Activated naive CD8-positive, alpha-beta T cell treated with anti-CD3 and anti-CD28 coated beads, Interleukin-2, amount 10 ng/mL, durations not matched to agents 7 days and 5 days (primary cell): ENCODE measurements at places on chromosomes 7 and 10.

GRCh38 chr10:77348751-77349150 lies 288.9 kb downstream of the KCNMA1 start:
- DNase-seq, result no peak

DNA sequence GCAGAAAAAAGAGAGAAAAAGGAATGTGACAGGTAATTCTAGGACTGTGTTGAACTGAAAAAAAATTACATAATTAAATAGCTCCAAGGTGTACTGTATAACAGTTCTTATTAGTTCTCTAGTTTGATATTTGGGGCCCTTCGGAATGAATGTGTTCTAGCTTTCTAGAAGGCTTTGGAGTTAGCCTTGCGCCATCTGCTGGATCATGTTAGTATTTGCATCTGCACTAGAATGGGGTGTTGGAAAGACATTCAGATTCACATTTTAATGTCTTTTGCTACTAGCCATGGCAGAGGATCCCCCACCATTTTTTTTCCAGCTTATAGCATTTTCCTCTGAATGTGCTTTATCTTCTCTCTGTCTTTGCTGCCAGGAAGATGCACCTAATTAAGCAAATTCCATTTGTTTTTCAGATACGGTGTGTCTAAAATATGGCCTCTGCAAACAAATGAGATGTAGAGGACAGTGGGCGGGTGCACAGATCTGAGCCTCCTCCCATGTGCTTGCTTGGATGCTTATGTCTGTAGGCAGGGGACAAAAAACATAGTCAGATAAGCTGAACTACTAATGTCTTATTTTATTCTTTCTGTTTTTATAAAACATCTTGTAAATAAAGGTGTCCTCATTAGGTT lies 238.5 kb downstream of the PHF14 start:
- no peak for DNase-seq

DNA sequence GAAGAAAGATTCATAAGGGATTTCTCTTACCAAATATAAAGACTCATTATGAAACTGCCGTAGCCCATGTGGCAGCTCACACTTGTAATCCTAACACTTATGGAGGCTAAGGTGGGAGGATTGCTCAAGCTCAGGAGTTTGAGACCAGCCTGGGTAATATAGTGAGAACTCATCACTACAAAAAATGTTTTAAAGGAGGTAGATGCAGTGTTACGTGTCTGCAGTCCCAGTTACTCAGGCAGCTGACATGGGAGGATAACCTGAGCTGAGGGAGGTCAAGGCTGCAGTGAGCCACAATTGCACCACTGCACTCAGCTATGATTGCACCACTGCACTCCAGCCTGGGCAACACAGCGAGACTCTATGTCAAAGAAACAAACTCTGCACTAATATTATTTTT lies 18.1 kb upstream of the DNA2 start:
- DNase-seq, result no peak

DNA sequence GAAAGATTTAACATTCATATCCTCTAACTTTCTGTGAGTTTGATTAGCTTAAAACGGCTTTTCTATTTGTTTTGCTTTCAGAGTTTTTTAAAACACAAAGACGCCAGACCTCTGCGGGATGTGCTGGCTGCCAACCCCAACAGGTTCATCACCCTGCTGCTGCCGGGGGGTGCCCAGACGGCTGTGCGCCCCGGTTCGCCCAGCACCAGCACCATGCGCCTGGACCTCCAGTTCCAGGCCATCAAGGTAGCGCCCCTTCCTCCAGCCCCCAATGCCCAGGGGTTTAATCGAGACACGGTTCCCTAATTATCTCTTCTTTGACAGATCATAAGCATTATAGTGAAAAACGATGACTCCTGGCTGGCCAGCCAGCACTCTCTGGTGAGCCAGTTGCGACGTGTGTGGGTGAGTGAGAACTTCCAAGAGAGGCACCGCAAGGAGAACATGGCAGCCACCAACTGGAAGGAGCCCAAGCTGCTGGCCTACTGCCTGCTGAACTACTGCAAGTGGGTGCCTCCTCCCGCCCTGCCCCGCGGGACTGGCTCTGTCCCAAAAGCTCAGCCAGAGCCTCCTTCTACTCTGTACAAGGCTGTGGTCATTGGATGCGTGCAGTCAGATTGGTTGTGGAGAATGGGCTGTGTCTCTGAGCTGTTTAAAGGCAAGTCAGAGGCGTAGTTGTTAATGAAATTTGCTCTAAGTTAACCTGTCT lies 71.2 kb downstream of the TRRAP start:
- no peak for DNase-seq

DNA sequence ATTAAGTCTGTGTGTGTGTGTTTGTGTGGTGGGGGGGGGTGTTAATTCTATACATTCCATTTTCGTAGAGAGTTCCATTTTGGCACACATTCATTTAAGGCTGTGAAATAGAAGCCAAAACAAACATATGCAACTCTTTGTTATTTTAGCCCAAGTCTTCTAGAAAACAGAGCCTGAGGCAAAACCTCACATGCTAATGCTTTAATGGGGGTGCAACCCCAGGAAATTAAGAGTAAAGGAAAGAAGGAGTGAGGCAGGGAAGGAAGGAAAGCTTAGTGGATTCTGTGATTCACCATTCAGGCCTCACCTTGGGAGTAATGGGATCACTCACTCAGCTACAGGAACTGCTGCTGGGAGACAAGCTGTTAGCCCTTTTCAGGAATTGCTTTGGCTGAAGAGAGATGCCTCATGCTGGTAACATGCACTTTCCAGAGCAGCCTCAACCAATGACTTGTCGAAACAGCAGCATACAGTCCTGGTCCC lies 73.0 kb upstream of the CTTNBP2 start:
- no peak for DNase-seq

DNA sequence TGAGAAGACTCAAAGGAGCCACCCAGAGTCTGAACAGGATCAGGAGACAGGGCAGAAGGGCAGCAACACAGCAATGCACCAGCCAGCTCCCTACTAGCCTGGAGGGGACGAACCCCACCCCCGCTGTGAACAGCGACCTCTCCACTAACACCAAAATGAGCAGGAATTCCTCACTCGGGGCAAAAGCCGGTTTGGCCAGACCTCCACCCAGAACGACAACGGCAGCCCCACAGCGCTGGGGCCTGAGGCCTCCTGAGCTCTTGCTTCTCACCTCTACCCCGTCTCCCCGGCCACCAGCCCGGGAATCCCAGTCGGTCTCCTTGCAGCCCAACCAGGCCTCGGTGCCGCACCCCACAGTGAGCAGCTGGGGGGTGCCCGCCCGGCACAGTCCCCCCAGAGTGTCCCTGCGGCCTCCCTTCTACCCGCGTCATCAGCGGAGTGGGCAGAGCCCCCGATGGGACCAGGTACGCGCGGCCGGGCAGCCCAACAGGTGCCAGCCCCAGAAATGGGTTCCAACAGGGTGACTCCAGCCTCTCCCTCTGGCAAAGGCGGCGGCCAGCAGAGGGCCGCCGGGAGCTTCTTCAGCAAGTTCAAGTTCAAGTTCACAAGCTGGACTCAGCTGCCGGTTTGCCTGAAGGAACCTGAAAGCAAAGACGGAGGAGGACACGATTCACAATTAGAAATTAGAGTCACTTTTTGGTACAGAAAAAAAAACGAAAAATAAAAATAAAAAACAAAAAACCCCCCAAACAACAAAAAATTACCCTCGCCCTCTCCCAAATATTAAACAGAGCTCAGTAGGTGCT lies 129.0 kb downstream of the MARCHF5 start:
- DNase-seq, result no peak

DNA sequence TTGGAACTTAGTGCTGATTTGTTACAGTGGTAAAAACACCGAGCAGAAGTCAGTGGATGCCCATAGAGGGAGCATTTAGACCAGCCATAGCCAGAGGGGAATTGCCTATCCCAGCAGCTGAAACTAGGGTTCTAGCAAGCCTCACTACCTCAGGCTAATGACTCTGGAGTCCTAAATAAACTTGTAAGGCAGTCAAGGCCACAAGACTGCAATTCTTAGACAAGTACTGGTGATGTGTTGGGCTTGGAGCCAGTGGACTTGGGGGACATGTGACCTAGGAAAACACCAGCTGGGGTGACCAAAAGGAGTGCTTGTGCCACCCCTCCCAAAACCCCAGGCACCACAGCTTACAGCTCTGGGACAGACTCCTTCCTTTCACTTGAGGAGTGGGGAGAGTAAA lies 209.0 kb downstream of the MAGI2 start:
- DNase-seq, result no peak

GRCh38 chr7:84455788-84456187 lies 261.2 kb upstream of the SEMA3A start:
- no peak for DNase-seq

GRCh38 chr7:30470771-30471170 lies 7.8 kb downstream of the NOD1 start:
- no peak for DNase-seq

DNA sequence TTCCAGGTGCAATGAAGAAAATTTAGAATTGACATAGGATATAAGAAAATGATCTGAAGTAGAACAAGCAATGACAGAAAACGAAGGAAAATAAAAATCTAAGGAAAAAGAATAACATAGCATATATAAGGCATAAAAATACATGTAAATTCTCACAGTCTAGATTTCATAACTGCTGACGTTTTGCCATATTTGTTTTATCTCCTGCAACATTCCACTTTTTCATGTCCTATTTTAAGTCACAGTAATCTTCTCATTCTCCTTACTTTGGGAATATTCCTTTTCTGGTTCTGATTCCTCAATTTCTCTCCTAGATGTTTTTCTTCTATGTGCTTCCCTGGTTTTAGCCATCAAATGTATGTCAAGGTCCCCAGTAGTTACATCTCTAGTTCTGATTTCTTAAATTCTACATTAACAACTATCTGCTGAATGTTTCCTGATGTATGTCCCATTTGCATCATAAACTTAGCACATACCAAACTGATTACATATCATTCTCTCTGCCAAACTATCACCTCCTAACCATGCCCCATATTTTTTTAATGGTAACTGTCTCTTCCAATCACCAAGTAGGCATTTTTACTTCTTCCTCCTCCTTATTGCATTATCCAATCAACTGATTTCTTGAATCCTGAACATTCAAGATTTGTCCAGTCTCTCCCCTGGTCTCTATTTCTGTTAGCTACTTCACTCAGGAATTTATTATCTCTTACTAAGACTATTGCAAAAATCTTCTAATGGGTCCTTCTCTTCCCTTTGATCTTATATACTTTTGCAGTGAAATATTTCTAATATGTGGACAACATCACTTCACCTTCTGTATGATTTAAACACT lies 171.3 kb downstream of the DNAJC1 start:
- DNase-seq, result no peak

- DNase-seq, result no peak
Observed at GRCh38 chr7:152667958-152668357, 8.0 kb downstream of the XRCC2 start.

DNA sequence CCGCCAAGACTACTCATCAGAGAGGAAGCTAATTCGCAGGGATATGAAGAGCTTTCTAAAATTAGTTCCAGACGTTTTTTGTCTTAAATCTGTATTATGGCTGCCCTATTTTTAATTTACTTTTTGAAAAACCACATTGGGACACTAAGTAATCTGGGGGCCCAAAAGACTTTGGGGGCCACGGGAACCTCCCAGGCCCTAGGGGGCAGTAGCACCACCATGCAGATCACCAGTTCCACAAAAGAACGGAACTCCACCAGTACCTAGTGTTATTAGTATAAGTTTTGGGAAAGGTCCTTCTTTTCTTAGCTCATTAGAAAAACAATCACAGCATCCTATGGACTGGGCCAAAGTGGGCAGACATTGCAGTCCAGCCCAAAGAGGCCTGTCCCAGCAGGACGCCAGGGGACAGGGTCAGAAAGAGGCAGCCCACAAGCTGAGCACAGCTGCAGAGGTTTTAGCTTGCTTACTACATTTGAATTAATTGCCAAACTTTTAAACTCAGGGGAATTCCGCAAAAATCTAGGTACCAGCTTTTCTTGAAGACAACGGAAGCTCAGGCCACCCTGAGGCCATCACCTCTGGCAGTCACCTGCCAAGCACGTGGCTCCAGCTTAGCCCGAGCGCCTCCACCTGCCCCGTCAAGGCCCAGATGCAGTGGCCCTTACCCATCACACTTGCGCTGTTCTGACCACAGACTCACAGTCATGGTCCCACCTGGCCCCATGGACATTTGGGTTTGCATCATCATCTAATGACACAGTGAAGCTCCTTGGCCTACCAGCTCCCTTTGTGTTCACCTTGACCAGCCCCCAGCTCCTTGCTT lies 74.8 kb downstream of the PARP12 start:
- no peak for DNase-seq

DNA sequence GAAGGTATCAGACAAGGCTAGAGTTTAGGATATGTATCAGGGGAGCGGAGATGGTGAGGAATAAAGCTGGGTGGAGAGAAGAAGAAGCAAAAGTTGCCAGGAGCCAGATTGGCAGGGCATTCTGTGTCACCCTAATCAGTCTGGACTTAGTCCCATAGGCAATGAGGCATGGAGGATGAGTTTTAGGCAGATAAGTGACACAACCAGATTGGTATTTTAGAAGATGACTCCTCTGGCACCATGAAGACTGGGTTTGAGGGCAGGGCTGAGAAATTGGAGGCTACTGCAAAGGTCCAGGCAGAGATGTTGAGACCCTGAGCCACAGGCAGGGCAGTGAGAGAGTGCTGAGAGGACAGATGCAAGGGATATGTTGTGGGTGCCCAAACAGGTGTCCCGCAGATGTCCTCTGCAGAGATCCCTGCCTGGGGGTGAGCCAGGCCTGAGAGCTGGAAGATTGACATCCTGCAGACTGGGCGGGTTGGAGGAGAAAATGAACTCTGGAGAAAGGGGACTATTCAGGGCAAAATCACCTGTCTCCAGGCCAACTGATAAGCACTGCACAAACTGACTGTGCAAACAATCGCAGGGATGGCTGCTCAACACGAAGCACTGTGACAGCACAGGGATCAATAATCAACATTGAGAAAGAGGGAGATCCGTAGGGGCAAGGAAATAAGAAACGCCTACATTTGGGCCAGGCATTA lies 11.9 kb upstream of the HABP2 start:
- DNase-seq, result no peak

GRCh38 chr7:20783700-20784387 lies 2.8 kb downstream of the SP8 start:
- no peak for DNase-seq

GRCh38 chr10:71584902-71585563 lies 134.5 kb downstream of the C10orf105 start:
- DNase-seq, result no peak

DNA sequence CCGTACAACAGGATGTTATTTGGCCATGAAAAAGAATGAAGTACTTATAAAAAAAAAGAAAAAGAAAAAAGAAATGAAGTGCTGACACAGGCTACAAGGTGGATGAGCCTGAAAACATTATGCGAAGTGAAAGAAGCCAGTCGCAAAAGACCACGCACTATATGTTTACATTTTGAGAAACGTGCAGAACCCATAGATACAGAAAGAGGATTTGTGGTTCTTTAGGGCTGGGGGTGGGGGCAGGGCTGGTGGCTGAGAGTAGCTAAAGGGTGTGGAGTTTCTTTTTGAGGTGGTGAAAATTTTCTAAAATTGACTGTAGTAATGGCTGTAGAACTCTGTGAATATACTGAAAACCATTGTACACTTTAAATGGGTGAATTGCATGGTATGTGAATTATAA lies 86.0 kb upstream of the FAM20C start:
- no peak for DNase-seq
